ENCODE measurements at places on chromosomes 5 and 9.

- DNase-seq: no peak
Observed at GRCh38 chr9:84331119-84331809, 9.3 kb downstream of the SLC28A3 start.

- DNase-seq: no peak
Observed at GRCh38 chr5:30195036-30195435, 998.5 kb upstream of the CDH6 start.

- DNase-seq: no peak
Observed at GRCh38 chr9:137026828-137027227, 1.2 kb downstream of the ABCA2 start.

GRCh38 chr9:65437724-65438123, 152.7 kb upstream of the FOXD4L5 start:
- DNase-seq: no peak

GRCh38 chr9:80789831-80790230, 899.5 kb downstream of the TLE1 start:
- DNase-seq: no peak

- no peak for DNase-seq
Observed at GRCh38 chr5:55517804-55518203, 17.0 kb downstream of the PLPP1 start.

DNA sequence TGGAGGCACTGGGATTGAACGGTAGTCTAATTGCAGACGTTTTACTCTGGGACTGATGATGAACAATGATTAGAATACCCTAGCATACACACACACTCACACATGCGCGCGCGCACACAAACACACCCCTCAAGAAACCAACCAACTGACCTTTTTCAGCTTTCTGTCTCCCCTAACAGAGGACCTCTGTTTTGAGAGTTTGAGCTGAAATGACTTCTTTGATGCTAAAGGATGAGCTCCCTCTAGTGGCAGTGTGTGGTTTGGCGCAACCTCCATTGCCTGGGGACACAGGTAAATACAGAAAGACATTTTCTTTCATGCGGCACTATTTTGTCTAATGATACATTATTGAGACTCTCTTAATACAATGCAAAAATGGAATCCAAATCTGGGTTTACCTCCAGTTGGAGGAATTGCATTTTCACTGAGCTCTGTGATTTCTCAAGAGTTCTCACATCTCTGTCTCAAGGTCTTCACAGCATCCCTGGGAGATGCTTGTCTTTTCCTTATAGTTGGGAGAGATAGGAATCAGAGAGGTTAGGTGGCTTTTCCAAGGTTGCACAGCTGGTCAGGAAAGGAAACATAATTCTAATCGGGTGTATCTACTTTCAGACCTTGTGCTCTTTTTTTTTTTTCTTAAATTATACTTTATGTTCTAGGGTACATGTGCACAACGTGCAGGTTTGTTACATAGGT, 187.5 kb downstream of the TMEM38B start:
- DNase-seq: peak; percentile 7

GRCh38 chr5:143871672-143872071, 59.7 kb downstream of the HMHB1 start:
- no peak for DNase-seq

DNA sequence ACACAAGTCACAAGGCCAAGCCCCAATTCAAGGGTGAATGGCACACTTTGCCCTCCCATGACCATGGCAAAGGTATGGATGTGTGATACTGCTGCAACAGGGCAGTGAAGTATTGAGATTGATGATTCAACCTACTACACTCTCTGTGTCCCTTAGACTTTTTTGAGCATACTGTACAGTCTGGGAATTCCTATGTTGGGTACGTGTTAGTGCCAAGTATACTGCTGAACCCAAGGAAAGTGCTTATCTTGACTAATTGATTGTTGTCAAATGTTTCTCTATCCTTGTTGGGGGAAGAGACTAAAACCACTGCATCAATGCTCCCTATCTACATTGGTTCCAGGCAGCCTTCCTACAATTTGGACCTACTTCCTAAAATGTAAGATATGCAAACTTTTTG, 93.7 kb downstream of the NDFIP1 start:
- DNase-seq: no peak

DNA sequence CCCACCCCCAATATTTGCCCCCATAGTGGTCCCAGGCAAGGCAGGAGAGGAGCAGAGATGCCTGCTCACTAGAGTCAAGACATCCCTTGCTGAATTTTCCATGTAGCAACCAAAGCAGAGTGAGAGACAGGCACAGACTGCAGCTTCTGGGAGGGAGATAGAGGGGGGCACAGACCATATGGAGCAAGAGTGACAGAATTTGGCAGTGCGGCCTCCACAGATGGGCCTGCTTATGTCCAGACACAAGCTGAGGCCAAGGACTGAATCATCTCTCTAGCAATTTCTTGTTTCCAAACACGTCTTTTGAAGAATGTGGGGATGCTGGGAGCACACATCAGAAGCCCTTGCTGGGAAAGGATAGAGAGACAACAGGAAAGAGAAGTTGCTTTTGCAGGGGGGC, 53.0 kb upstream of the ALDH1B1 start:
- peak; percentile 59 for DNase-seq

DNA sequence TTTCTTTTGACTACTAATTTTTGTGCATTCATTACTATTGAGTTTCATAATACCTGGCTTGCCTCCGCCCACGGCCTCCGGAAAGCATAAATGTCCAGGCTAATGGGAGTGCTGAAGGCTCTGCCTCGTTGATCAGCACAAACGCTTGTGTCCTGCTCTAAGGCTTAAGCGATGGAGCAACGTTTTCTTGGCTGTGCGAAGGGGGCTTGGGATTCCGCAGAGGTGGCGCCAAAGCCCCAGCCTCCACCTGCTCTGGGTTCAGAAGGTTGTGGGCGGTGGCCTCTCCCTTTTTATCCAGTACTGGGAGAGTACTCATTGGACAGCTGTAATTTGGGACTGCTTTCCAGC, 19.7 kb downstream of the ANXA2R start:
- no peak for DNase-seq

- DNase-seq: no peak
Observed at GRCh38 chr5:95863383-95863757, 40.8 kb upstream of the GLRX start.

- DNase-seq: no peak
Observed at GRCh38 chr5:136205941-136206340, 13.0 kb upstream of the SMIM32 start.

- DNase-seq: no peak
Observed at GRCh38 chr9:94996641-94997040, 270.1 kb downstream of the AOPEP start.

- DNase-seq: peak; percentile 55
Observed at GRCh38 chr5:95730730-95731570, at the start of gene RHOBTB3. Gene RHOBTB3 (plus strand): TSS chr5:95731336. CDS start chr5:95731683, 347 bp downstream.

DNA sequence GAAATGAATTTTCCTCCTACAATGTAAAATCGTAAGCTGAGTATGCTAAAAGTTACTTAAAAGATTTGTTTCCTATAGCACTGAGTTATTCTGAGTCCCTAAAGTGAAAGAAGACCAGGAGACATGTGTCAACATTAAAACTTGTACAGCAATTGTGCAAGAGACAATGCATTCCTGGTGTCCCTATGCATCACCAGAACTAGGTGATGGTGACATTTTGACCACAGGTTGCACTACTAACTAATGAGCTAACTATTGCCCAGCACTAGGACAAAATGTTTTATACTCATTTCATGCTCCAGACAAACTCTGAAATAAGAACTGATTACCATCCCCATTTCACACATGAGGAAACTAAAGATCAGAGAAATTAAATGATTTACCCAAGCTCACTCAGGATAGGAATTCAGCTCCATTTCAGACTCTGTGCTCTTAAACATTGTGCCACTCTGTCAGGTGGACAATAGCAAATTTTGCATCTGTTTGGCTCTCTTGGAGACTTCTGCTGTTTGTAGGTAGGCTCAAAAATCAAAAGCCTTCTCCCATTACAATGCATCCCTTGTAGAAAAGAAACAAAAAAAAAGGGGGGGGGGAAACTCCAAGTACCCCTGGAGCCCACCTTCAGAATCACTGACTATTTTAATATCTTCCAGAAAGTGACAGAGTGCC, 269.2 kb downstream of the ACTL7B start:
- DNase-seq: no peak

- no peak for DNase-seq
Observed at GRCh38 chr9:99307851-99308250, 85.8 kb downstream of the SEC61B start.

GRCh38 chr9:132645711-132646110, 24.1 kb downstream of the DDX31 start:
- DNase-seq: no peak

DNA sequence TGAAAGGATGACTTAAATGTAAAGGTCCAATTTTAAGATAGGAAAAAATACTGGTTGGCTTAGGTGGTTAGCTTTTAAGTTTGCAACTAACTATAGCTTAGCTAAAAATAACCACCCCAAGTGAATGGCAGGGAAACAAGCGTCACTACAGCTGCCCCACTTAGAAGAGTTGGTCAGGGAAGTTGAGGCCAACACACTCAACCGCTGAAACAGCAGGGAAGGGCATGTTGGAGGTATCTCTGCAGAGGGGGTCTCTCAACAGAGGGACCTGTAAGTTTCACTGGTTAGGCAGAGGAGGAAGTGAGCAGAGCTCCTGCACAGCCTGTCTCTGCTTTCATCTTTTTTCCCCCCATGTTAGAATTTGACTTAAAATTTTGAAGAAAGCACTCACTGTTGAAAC, 75.3 kb downstream of the LHFPL2 start:
- no peak for DNase-seq

- DNase-seq: no peak
Observed at GRCh38 chr5:97171703-97172102, 11.3 kb downstream of the RIOK2 start.

- DNase-seq: no peak
Observed at GRCh38 chr9:104313396-104314110, 190.5 kb upstream of the OR13F1 start.

GRCh38 chr5:38138574-38138973, 119.8 kb upstream of the EGFLAM start:
- no peak for DNase-seq

DNA sequence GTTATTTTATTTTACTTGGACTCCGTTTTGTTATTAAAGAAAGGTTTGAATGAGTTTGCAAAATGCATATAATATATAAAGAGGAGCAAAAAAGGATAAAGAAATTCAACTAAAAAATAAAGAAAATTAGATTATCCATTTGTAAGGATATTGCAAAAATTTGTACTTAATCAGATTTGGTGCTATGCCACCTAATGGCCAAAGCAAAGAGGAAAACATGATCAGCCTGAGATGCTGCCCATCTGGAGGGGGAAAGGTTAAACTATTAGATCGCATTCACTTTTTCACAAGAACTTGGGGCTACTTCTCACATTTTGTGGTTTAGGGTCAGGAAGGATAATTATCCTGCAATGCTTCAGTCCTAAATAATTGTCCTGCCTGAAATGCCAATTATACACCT, 350.6 kb downstream of the MLLT3 start:
- DNase-seq: no peak

DNA sequence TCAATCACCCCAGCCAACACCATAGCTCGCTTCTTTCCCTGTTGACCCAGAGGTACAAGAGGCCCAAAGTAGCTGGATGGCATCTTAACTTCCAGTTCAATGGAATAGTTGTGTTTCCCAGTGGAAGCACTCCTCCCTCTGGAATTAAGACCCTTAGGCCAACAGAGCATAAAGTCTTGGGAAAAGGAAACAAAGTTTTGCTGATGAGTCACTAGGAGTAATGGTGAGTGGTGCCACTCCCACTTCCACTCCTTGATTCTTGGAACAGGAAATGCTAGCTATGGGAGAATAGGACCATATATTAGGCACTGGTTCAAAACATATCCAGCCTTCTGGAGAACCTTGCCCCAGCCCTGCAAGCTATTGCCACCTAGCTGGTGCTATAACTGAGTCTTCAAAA, 44.7 kb upstream of the LMX1B start:
- no peak for DNase-seq

GRCh38 chr5:999724-1000123, 8.9 kb upstream of the NKD2 start:
- no peak for DNase-seq

- DNase-seq: no peak
Observed at GRCh38 chr5:95959888-95960666, 1.6 kb downstream of the ELL2 start.

DNA sequence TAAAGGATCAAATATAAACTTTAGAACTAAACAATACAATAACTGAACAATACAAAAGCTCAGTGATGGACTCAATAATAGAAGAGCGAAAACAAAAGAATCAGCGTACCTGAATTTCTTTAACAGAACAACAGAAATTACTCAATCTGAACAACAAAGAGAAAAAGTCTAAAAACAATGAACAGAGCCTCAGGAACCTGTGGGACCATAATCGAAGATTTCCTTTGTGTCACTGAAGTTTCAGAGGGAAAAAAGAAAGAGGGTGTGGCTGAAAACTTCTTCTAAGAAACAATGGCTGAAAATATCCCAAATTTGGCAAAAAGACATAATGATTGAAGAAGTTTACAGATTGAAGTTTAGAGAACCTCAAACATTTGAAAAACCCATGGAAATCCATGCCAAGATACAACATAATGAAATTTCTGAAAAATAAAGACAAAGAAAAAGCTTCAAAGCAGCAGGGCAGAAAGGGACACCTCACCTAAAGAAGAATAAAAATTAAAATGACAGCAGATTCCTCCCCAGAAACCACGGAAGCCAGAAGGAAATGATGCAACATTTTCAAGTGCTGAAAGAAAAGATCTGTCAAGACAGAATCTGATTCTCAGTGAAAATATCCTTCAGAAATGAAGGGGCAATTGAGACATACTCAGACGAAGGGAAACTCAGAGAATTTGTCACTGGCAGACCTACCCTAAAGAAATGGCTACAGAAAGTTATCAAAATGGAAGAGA, 288.8 kb downstream of the ARL15 start:
- no peak for DNase-seq

DNA sequence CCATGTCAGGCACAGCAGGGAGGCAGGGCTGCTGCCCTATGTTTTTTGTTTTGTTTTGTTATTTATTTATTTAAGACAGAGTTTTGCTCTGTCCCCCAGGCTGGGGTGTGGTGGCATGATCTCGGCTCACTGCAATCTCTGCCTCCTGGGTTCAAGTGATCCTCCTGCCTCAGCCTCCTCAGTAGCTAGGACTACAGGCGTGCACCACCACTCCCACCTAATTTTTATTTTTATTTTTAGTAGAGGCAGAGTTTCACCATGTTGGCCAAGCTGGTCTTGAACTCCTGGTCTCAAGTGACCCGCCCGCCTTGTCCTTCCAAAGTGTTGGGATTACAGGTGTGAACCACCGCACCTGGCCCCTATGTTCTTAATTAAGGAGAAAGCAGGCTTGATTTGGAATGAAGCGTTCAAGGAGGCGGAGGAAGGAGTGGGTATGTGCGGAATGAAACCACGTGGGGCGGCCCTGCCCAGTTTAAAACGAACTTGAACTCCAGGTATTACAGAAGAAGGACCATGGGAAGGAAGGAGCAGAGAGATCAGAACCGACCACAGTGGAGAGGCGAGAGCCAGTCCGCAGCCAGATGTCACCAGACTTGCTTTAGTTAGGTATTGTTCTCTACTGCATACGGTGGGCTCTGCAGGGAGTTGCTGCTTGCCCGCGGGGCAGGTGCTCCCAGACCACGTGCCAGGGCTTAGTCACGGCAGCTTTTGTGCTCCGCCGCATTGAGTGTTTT, 34.9 kb upstream of the EPB41L4B start:
- no peak for DNase-seq

GRCh38 chr9:27771803-27772545, 198.7 kb upstream of the C9orf72 start:
- no peak for DNase-seq
